ENCODE measurements at places on chromosomes 16 and 17.

- no peak for DNase-seq
Observed at GRCh38 chr17:43779145-43780125, 658 bp upstream of the DUSP3 start.

DNA sequence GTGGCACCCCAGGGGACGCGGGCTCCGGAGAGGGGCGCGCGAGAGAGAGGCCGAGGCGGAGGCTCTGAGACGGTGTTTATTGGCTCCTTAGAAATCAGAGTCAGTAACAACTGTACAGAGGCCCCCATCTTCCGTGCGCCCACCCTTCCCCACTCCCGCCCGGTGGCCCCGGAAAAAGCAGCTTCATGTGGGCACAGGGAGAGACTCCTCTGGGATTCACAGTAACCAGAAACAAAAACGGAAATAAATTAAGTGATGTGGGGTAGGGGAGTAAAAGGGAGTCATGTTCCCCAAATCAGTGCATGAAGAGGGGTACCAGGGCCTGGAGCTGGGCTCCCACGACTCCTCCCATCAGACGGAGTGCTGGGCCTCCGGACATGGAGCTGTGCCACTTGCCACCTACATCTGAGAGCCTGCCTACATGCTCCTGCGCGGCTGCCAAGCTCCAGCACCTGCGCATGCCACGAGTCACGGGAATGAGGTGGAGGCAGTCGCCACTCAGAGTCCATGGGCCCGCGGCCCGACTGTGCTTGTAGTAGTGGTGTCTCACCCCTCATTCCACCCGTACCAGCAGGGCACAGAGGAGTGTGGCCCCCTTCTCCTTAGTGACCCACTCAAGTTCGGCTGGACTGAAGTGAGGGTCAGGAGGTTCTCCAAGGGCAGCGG, 543 bp upstream of the GPS2 start:
- DNase-seq = no peak

DNA sequence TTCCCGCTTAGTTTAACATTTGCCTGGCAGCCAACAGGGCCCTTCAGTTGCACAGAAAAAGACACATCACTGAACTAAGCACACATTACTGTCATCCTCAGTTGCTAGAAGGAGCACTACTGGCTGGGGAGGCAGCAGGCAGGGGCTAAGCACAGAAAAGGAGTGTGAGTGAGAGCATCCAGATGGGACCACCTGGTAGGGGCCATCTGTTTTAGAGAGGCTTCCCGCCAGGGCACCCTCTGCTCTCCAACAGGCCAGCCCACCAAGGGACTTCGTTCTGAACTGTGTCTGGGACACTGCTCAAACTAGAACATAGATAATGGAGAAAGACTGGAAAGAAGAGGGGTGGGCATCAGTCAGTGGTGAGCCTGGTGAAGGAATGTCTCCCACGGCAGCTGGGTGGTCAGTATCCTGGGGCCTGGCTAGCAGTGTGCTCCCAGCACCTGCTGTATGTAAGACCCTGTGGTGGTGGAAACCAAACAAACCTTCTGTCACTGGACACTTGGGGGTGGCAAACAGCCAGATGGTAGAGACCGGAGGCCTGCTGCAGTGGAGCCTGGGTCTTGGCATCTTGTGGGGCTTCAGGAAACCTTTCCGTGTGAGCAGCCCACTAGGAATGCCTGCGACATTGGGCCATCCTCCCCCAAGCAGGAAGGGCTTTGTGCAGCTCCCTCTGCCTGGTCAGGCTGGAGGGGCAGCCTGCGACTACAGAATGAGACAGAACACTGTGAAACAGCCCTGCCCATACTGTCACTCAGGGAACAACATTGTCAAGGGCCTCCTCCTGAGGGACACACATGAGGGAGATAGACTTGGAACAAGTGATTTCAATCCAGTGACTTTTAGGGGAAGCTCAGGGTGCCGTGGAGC, 12.8 kb upstream of the RANGRF start:
- DNase-seq = no peak

DNA sequence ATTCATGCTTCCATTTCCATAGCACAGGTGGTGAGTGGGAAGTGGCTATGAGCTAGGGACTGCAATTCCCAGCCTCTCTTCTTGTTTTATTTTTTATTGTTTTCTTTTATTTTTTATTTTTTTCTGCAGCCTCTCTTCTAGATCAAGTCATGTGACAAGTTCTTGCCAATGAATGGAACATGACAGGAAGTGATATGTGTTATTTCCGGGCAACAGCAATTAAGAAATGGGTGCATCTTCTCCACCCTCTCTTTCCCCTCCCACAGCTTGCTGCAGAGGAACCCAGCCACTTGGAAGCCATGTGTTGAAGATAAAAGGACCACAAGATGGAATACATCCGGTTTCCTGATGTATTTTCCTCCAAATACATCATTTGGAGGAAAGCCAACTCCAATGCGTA, 23.6 kb downstream of the IRX5 start:
- no peak for DNase-seq

DNA sequence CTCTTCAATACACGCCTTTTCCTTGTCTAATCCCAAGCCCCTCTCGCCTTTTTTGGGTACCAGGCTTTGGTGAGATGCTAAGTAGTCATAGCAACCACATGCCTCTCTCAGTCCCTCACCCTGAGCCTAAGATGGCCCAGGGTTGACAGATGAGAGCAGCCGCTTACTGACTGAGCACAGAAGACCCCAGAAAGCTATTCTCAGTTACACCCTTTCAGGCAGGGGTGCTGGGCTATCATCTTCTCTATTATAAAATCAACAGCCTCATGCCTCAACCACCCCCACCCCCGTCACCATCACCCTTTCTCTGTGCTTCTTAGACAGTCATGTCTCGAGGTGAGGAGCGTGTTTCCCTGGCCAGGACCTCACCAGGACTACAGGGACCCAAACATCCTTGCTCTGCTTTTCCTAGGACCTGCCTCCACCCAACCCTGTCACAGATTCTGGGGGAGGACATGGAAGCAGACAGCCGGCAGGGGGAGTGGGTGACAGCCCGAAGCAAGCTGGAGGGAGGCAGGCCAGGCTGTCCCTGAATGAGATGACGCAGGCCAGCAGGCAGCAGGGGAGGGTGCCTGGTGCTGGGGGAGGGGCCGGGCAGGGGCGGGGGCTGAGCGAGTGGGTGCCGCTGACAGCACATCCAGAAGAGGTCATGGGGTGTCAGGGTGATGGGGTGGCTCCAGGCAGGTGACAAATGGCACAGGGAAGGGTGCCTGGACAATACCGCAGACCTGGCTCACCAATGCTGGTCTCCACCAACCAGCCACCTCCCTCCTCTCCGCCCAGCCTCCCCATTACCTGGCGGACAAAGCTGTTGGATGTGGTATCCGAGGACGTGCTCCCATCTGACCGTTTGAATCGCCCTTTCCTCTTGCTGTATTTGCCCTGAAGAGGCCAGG, 3.1 kb downstream of the CACNB1 start:
- no peak for DNase-seq
